Vein endothelial cell (primary cell): ENCODE measurements at places on chromosomes 6 and 20. TPM values are rescaled to one million over a fixed set of nuclear protein-coding genes. Genes with fewer than 3 reads are reported as not detected.

The ABHD16B gene
- not detected in 2 replicates for total RNA-seq

The KIAA1755 gene
- under 0.01 and 0.19 TPM in 2 replicates for total RNA-seq

The KCNK5 gene
- total RNA-seq = not detected in 2 replicates

The LAMA2 gene
- 1.6 and 2.6 TPM in 2 replicates for total RNA-seq

The DST gene
- total RNA-seq = 334 and 369 TPM in 2 replicates

The FAM209B gene
- total RNA-seq = not detected in 2 replicates

The FNDC1 gene
- under 0.01 TPM in 1 of 2 replicates, not detected in the other for total RNA-seq

The SPATA25 gene
- total RNA-seq = 0.57 and 1.3 TPM in 2 replicates

The MYCT1 gene
- 143 and 181 TPM in 2 replicates for total RNA-seq

The PIGT gene
- 49.8 and 63.7 TPM in 2 replicates for total RNA-seq

The SOX18 gene
- total RNA-seq = 52.4 and 56.8 TPM in 2 replicates

The ADGRF1 gene
- total RNA-seq = 0.10 TPM in 1 of 2 replicates, not detected in the other

The OR2B6 gene
- total RNA-seq = not detected in 2 replicates
